GM23248 (cell line): ENCODE measurements at places on chromosomes 4 and X. TPM values are rescaled to one million over a fixed set of nuclear protein-coding genes. Genes with fewer than 3 reads are reported as not detected.

BMP3 gene
- not detected in 2 replicates for polyA plus RNA-seq

SSR4 gene
- 568 TPM in 2 replicates for polyA plus RNA-seq

GRCh38 chr4:37685823-37686372 is 278 bp downstream of the RELL1 start:
- DNase-seq = peak; percentile 76

DNA sequence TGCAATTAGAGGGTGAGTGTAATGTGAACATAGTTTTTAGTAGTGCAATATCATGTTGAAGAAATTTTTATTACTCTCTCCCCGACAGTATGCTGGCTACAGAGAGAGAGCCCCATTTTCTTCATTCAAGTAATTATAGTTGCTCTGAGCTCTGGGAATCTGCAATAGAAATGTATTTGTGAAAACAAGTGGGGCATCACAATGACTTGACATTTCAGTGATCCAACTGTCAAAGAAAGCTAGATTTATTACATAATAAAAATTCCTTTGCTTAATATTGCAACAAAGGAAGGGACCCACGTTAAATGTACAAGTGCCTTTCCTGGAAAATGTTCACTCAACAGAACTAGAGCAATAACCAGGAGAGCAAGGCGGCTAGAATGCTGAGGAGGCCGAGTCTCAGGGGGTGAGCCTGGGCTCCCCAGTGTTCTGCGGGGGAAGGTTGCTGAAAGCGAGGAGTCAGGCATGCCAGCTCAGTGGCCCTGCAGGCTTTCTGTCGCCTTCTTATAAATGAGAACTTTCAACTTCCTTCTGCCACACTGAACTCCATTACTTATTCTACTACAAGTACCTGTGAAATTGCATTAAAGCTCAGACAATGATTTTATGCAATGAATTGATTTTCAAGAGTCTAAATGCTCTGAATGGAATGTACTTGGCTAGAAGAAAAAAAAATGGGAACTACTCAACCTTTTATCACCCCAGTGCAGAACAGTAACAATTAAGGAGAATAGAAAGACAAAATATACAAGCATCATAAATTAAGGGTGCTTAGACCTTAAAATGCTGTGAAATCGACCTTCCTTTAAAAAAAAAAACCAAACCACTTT is 476.4 kb downstream of the AFF2 start:
- no peak for DNase-seq

- DNase-seq = no peak
Observed at GRCh38 chrX:9710332-9710731, 55.3 kb downstream of the GPR143 start.

- no peak for DNase-seq
Observed at GRCh38 chr4:155914782-155915181, 11.3 kb downstream of the TDO2 start.

GRCh38 chrX:7614616-7615015 is 228.4 kb upstream of the VCX start:
- DNase-seq = no peak

GRCh38 chr4:119725688-119726330 is 97.2 kb upstream of the PDE5A start:
- DNase-seq = peak; percentile 64

- DNase-seq = no peak
Observed at GRCh38 chr4:124083711-124084110, 628.8 kb downstream of the ANKRD50 start.

GRCh38 chr4:71456841-71457240 is 118.0 kb downstream of the SLC4A4 start:
- DNase-seq = peak; percentile 97

GRCh38 chr4:123488916-123489315 is 92.3 kb downstream of the SPRY1 start:
- DNase-seq = peak; percentile 65

GRCh38 chr4:38612646-38613414 is 51.2 kb upstream of the KLF3 start:
- DNase-seq = no peak

DNA sequence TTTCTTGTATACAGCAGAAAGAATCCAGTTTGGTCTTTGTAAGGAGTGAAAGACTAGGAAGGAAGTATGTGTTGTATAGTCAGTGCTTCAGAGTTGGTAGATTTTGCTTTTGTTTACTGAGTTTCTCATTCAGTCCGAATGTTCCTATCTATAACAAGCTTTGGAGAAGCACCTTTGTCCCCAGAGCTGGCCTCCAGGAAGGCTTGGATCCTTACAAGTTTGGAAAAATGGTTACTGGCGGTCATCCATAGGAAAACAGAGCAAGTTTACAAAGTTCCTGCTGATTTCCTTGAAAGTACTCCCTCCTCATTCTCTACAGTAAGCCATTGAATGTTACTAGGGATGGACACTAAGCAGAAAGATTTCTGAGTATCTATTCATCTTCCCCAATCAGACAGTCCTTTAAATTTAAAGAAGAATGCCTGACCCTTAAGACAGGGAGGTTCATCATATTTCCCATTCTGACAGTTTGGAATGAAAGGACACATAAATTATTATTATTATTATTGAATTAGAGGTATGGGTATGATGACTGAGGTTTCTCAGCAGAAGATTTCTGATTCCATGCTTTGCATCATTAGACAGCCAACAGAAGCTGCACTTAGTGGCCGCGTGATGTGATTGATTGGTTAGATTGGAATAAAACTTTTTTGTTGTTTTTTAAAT is 35.8 kb downstream of the FAT4 start:
- DNase-seq = no peak

DNA sequence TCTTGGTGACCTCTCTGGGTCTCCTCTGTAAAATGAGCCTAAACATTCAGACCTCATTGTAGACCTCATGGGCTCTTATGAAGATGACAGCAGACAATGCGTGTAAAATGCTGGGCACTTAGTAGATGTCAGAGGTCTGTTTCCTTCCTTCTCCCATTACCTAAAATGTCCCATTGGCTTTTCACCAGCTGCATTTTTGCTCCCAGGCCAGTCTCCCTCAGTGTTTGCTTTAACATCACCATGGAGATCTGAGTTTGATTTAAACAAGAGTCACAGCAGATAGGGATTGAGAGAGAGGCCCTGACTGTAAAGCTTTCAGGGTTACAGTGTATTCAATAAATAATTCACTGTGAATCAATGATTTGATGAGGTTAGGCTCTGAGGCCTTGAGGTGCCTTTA is 24.3 kb downstream of the PSAPL1 start:
- DNase-seq = no peak

- no peak for DNase-seq
Observed at GRCh38 chr4:28082686-28083390, 1222.2 kb downstream of the STIM2 start.

- peak; percentile 47 for DNase-seq
Observed at GRCh38 chr4:100170986-100171385, 19.3 kb downstream of the DDIT4L start.

GRCh38 chr4:171718069-171718468 is 95.1 kb upstream of the GALNTL6 start:
- DNase-seq = no peak

DNA sequence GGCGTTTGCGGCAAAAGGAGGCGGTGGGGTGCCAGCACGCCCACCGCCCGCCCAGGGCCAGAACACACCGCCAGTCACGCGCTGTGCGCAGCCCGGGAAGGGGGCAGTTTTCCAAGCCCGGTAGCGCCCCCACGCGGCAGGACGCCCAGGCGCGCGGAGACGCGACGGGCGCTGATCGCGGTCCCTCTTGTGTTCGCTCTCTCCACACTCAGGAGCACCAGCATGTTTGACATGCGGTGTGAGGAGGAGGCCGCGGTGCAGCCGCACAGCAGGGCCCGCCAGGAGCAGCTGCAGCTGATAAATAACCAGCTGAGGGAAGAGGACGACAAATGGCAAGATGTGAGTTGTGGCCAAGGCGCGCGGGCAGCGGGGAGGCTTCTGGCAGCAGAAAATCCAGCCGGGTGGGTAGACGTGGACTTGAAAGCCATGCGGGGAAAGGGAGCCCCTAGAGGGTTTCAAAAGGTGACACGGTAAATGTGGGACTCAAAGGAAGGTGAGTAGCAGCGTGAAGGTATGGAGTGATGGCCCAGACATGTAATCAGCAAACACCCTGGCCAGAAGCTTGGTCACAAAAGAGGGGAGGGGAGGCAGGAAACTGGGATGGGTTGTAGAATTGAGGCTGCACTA is 104.1 kb downstream of the PHOX2B start:
- DNase-seq = peak; percentile 55

GNRHR gene
- 0.08 TPM in 1 of 2 replicates, not detected in the other for polyA plus RNA-seq

DNA sequence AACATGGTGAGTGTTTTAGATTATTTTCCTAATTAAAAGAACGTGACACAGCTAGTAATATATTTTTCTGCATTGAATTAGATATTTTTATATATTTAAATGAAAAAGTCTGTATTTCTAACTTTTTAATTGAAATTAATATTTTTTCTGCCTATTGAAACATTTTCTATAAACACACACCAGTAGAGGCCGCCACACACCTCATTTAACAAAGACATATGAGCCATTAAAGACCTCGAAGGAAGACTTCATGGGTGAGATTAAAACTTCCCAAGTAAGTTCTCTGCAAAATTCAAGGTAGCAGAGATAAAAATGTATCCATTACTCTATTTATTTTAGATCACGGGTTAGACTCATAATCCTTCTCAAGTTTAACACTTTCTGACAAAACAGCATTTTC is 8.3 kb downstream of the SLITRK2 start:
- peak; percentile 27 for DNase-seq

DNA sequence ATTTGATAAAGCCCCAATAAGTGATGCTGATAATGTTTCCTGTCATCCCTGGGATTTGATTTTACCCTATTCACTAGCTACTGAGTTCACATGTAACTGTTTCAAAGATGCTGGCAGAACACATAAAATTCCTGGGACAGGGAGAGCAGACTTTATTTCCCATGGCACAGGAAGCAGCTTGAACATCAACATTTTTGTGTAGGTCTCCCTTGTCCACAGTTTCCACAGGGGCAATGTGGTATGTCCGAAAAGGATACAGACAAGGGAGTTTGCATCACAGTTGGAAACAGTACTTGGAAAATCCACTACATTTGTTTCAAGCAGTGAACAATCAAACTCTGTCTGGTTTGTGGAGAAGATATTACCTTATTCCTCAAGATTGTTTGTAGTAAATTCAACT is 129.2 kb upstream of the KLHL4 start:
- no peak for DNase-seq

ZNF157 gene
- polyA plus RNA-seq = not detected in 2 replicates

DNA sequence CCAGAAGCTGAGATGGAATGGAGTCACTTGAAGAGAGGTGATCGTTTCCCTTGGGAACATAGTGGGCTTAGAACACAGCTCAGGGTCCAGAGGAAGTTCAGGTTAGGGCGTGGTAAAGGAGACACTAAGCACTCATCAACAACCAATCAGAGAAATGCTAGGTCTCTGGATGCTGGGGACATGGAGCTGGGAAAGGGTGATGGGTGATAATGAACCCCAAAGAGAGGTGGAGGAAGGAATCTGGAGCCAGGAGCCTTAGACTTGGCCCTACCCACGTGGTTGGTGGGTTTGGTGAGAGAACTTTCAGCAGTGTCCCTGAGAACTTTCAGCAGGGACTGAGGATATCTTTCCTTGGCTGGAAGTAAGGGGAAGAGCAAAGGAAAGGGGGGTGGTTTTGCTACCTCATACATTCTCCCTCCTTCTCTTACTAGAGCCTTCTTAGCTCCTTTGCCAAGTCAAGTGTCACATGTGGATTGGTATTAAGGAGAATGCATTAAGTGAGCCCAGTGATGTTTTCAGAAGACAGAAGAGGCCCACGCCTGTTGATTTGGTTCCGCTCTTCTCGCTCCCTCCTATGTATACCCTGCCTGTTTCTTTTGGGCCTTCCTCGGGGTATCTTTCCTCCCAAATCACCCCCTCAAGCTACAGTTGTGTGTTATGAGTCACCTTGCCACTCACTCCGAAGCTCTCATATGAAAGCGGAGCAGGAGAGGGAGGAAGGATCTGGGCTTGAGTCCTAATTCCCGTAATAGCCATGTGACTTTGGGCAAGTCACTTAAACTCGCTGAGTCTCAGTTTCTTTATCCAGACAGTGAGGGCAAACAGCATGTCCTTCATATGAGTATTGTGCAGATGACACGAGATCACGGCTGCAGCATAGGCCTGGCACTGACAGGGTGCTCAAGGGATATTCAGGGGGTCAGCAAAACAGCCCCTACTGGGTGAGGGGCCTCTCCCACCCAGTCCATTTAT is 63.1 kb downstream of the TSC22D3 start:
- DNase-seq = peak; percentile 67

DNA sequence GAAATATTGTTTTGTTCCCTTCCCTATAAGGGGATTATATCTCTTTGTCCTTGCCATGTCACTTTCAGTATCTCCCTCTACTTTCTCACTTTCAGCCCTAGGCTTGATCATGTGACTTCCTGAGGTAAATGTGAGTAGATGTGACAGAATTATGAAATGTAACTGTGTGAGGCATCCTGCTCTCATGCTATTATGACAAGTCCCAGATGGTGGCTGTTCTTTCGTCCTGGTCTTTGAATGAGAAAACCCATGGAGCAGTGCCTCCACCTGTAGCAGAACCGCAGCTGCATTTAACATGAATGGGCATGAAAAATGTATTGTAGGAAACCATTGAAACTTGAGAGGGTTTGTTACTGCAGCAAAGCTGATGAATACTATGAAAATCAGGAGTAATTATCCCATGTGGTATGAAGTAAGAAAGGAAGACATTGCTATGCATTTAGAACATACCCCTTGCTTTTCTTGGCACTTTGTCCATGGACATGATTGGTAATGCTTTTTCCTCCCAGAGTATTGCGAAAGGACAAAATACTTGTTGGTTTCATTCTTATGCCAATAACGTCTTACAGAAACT is 202.2 kb upstream of the GPRIN3 start:
- DNase-seq = peak; percentile 72

- no peak for DNase-seq
Observed at GRCh38 chr4:129138810-129139496, 43.0 kb downstream of the C4orf33 start.

GRCh38 chr4:8571702-8572685 is 8.2 kb upstream of the GPR78 start:
- DNase-seq = peak; percentile 50
